ENCODE measurements at places on chromosomes 2 and 18.

DNA sequence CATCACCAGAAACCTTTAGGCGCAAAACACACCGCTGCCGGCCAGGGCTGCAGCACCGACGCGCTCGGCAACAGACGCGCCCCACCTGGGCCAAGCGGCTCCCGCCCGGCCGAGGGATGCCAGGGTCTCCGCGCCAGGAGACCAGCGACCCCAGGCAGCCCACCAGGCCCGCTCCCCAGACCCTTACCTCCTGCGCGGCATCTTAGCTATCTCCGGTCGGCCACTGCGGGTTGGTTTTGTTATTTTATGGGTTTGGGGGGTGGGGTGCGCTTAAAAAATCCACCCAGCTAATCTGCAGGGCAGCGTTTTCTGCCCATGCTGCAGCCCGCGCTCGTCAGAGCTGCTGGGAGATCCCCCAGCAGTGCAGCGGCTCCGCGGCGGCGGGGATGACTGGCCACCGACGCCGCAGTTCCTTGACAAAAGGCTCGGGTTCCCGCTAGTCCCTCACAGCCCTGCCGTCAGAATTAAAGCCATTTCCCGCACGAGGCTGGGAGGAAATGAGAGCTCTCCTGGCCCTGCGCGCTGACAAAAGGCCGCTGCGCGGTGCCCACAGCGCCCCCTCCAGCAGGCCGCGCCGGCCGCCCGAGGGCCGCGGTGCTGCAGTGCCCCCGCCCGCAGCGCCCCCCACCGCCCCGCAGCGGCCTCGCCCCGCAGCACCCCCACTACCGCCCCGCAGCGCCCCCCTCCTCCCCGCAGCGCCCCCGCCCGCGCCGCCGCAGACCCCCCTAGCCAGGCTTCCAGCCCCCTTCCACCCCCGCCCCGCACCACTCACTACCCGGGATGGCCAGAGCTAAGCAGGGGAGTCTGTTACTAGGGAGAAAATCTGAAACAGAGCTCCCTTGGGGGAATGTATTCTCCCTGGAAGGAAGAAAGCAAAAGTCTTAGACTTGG is at the start of gene ADD2:
Gene ADD2 (minus strand): TSS at position 502 of the 891 bp plus-strand sequence. CDS start 61,792 bp downstream, outside the sequence.
- peak; percentile 47 for DNase-seq

DNA sequence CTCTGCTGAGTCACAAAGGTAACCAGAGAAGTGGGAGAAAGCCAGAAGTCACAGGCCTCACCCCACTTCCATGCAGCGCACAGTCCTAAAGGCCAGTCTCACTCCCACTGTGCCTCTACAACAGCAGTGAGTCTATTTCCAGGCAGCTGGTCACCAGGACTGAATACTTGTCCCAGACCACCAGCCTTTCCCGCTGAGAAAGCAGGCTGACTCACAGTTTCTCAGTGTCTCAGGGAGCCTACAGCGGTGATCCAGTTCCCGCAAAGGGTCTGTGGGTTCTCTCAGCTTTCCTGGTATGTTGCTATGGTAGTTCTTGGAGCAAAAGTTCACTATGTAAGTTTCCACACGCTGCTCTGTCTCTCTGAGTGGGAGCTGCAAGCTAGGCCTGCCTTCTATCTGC is 622.5 kb downstream of the RNF144A start:
- no peak for DNase-seq

- no peak for DNase-seq
These were observed 90.3 kb downstream of the RPRM start for GRCh38 chr2:153388246-153388645.

DNA sequence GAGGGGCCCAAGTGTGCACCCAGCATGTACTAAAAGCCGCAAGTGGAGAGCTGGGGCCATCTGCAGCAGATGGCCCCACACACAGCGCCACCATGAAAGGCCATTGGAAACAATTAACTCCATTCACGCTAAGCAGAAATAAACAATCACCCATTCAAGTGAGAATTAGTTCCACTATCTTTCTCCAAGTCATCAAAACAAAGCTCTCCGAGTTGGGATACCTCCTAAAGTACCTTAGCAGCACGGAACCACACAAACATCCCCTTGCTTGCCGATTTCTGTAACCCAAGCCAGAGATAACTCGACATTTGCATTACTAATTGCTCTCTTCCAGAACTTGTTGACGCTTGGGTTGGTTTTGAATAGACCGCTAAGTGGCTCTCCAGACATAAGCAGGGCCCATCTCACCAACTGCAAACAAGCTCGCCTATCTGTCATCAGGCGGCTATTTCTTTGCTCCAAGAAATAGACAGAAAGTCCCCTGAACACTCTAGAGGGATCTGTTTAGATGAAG is 840.6 kb upstream of the SALL3 start:
- no peak for DNase-seq

DNA sequence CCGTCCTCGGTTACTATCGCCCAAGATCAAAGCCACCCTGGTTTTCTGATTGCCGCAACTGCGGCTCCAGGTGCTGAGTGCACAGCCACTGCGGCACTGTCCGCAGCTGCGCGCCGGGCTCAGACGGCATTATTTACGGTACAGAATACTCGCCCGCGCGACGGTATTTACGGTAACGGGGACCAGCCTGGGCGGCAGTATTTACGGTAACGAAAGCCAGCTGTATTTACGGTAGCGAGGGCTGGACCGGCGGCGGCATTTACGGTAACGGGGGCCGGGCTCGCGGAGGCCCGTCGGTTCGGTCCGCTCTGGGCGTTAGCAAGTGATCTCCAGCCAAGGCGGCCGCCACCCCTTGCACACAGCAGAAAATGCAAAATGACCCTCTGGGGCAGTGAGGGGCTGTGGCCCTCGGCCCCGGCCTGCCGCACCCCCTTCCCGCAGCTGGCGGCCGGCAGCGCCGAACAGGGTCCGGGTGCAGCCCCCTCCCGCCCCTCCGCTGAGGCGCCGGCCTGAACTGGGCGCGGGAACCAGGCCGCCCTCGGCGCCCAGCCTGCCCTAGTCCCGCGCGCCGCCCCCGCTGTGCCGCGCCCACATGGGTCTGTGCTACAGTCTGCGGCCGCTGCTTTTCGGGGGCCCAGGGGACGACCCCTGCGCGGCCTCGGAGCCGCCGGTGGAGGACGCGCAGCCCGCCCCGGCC is at the start of gene GNAL:
Gene GNAL (plus strand): TSS at position 293 of the 697 bp plus-strand sequence. CDS start 300 bp downstream, at position 593.
- DNase-seq = peak; percentile 88

GRCh38 chr2:232477751-232478510 is 9.7 kb downstream of the ECEL1 start:
- DNase-seq = no peak
